ENCODE measurements at places on chromosomes 6 and 20.

GRCh38 chr6:27294409-27294808, 17.7 kb downstream of the POM121L2 start:
- no peak for DNase-seq

GRCh38 chr20:41340327-41341055, at the start of gene LPIN3:
TSS of gene LPIN3 (plus strand) at chr20:41340821. CDS start at chr20:41345804, 4,983 bp downstream.
- peak; percentile 21 for DNase-seq

DNA sequence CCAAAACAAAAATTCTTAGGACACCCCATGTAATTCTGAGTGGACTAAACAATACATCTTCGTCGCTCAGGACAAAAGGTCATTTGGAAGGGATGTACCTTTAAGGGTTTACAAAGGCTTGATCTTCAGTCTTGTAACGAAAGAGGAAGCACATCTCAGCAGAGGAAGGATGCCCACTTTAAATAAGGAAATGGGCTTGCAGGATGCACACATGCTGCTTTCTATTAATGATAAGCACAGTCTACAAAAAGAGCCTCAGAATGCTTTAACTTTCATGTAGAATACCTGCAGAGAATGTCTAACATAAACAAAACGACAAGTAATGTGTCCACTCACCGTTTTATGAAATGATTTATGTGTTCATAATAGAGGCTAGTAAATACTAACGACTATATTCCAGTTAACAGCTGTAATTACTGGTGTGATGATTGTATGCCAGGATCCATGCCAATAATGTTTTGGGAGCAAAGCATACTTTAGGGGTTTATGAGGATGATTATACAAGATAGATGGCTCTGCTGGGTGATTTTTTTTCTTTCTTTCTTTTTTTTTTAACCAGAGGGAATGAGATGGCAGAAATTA, 216.9 kb downstream of the GMDS start:
- DNase-seq = peak; percentile 50

GRCh38 chr20:47927385-47927851, 142.1 kb upstream of the SULF2 start:
- no peak for DNase-seq

- no peak for DNase-seq
Observed at GRCh38 chr20:19952392-19952791, 64.8 kb upstream of the NAA20 start.

- DNase-seq = no peak
Observed at GRCh38 chr6:16438718-16439591, 200.6 kb downstream of the GMPR start.

GRCh38 chr20:13101276-13101675, 92.5 kb downstream of the SPTLC3 start:
- DNase-seq = no peak

DNA sequence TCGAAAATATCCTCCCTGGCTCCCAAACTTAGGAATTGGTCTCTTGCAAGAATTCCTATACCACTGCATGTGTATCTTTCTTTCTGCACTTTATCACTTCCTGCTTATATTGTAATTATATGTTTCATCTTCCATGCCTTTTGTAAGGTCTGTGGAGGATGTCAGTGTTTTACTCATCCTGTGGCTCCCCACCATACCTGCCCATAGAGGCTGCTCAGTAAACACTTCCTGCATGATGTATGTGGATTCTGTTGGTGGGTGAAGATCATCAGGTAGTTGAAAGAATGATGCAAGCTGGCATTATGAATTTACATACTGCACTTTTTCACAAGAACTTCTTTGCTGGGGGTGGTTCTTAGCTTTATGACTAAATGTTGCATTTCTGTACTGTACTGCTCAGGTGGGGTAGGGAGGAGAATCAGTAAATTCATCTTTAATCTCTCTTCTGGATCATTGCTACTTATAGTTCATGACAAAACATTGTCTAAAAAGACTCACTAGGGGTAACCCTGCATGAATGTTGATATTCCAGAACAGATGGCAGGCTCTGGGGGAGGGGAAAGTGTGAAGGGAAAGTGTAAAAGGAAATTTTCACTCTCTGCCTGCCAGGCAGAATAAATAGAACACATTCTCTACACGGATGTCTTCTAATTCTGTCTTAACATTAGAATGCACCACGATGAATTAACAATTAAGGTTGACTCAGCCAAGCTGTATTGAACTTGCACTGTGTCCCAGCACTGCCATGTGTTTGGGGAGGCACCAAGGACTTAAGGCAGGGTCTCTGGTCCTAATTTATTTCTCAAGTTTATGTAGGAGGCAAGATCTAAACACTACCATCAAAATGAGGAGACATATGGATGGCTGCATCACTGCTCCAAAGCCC, 36.0 kb upstream of the KLHL31 start:
- no peak for DNase-seq

GRCh38 chr20:25054096-25054820, 3.7 kb downstream of the ACSS1 start:
- DNase-seq = no peak

DNA sequence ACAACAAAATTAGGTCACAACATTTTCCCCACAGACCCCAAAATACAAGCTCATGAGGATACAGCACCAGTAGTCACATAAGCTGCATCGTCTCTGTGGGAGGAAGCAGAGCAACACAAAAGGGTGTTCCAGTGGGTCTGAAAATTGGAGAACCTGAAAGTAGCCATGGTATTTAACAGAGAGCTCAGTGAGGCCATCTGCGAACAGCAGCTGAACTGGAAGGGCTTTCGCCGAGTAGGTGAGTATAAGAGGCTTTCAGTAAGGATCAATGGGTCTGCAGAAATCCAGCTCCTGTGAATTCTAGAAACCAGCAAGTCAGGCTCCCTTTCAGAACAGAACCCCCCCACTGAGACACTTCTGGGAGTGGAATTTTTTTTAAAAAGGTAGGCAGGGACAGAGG, 120.0 kb upstream of the RREB1 start:
- DNase-seq = no peak

- no peak for DNase-seq
Observed at GRCh38 chr20:53402233-53403005, 191.2 kb downstream of the ZNF217 start.

DNA sequence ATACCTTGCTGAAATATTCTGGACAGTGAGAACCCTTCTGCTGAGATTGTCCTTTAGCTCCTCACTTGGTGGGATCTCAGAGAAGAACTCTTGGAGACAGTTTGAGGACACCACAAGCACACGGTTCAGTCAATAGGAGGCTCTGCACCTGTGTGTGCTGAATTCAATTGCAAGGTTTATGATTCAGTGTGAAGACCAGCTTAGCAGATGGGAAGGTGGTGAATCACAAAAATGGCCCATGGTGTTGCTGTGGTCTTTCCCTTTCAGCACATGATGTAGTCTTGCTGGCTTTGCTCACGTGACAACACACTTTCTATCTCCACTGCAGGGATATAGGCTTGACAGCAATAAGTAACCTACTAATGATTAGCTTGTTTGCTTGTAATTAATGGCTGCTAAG, 270.3 kb downstream of the SLC24A3 start:
- DNase-seq = no peak

DNA sequence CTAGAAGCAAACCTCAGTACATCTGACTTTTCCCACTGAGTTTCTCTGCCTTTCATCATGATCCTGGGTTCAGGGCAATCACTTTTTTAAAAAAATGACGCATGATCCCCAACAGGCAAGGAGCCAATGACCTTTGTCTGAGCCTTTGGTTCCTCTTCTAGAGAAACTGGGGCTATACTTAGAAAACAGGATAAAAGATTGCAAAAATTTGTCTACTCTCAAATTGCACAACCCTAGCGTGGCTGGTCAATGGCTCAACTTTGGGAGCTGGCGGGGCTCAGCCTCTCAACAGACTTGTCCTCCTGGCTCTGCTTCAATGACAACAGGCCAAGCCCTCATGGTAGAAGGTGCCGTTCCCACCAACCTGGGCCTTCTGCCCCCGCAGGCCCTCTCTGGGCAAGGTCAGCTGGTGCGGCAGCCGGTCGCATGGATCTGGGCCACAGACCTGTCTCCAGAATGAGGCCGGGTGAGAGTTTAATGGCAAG, 48.7 kb downstream of the PDYN start:
- DNase-seq = peak; percentile 97

GRCh38 chr6:52190409-52190808, 4.2 kb downstream of the IL17A start:
- DNase-seq = no peak

GRCh38 chr6:165689699-165690098, 26.7 kb upstream of the PDE10A start:
- DNase-seq = no peak

GRCh38 chr20:10676518-10676917, 2.7 kb upstream of the JAG1 start:
- DNase-seq = no peak

GRCh38 chr6:31958412-31958740, 395 bp downstream of the NELFE start:
- no peak for DNase-seq

DNA sequence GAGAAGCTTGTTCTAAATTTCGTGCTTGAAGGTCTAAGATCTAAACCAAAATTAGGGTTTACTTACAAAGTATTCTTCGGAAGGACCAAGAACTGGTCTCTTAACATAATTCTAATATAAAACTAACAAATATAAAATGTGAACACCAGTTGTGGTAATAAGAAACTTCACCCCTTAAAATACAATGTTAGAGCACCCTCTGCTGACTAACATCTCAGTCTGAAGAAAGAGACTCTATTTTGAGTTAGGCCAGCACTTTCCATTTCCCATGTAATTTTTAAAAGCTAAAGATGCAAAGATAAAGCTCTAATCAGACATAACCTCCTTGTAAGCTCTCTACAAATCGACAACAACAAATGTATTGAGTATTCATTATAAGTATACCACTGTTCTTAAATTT, 24.6 kb downstream of the ATG5 start:
- DNase-seq = peak; percentile 50
